CD4-positive, alpha-beta T cell treated with Interleukin-4 for 1 hour (primary cell): ENCODE measurements at places on chromosomes 5 and 9.

DNA sequence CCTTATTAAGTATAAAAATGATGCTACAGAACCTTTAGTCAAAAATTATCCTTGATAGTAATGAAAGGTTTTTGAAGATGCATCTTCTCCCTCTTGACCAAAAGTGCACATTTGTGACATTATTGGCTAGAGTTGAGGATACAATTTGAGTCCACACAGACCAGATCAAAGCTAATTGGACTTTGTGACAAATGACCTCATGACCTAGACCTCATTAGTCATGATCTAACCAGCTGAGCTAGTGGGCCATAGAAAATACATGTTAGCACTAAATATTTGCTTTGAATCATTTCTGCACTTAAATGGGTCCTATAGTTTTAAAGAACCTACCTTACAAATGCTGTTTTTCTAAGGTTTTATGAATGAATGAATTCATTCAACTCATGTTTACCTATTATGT is 182.1 kb downstream of the RFX3 start:
- DNase-seq = no peak

- DNase-seq = peak; percentile 53
These were observed 31.5 kb upstream of the SEMA4D start for GRCh38 chr9:89529243-89530035.

- DNase-seq = no peak
These were observed 127.6 kb downstream of the GADD45G start for GRCh38 chr9:89732295-89732938.

DNA sequence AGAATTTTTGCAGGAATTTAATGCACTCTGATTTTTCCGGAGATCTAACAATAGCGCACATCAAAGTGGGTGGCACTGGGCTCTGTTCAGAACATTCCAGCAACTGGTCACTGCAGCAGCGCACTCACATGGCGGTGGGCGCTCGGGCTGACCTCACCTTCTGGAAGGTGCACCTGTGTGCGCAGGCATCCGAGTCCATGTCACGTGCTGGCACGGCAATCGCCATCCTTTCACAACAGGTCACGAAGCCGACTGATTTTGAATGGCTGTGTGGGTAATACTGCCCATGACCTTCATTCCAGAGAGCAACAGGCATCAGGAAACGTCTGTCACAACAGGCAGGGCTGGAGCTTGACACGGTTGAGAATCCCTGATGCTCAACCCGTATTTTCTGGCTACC is 18.7 kb upstream of the CLPTM1L start:
- DNase-seq = no peak

- DNase-seq = no peak
These were observed 21.7 kb downstream of the PHF2 start for GRCh38 chr9:93597871-93598646.

GRCh38 chr5:80037366-80037765 is 2.2 kb downstream of the THBS4 start:
- DNase-seq = no peak

- DNase-seq = no peak
These were observed 456 bp downstream of the ZNF79 start for GRCh38 chr9:127424676-127424999.

DNA sequence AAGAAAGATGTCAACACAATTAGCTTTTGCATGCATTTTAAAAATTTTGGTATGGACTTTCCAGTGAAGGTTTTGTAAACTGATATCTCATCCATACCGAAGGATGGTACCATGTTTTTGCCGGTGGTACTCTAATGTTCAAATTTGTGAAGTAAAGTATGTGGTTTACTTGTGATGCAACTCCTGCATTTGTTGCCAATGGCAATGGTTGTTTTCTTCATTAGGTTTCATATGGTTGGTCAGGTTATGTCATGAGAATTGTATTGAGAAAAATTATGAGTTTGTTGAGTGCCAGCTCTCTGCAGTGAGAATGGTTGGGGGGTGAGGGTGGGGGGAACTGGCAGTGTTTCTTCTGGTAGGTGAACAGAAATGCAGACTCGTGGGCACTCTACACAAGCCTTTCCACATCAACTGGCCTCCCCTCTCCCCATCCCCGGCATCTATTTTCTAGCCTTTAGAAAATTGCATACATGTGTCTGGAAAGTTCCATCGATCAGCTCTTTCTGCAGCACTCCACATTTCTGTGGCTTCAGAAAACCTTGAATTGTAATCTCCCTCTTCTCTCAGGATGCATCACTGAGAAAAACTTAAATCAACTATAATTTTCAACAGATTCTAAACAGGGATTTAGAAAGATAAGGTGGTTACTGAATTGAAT is 107.7 kb downstream of the PDE4D start:
- no peak for DNase-seq

DNA sequence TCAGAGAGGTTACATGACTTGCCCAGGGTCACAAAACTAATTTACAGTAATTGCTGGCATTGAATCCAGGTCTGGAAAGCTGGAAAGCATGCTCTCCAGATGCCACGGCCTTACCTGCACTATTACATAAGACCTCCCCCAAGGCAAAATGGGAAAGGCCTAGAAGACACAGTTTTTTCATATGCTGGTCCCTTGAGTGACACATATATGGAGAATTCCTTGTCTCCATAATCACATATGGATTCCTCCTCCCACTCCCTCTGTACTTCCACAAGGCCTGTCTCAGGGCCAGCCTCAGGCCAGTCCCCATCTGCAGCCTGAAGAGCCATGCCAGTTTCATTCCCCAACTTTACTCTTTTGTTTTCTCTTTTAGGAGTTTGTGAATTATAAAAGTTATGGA is 28.6 kb upstream of the MEIKIN start:
- no peak for DNase-seq

GRCh38 chr5:150473673-150474358 is 24.3 kb upstream of the RPS14 start:
- DNase-seq = no peak

- DNase-seq = peak; percentile 44
These were observed 128.3 kb upstream of the C9orf72 start for GRCh38 chr9:27701587-27701986.

- DNase-seq = peak; percentile 96
These were observed at the start of gene SPTAN1 for GRCh38 chr9:128552153-128552743. TSS of gene SPTAN1 (plus strand) at chr9:128552587. CDS start at chr9:128566741, 14,154 bp downstream.

- DNase-seq = no peak
These were observed 30.1 kb upstream of the MUSK start for GRCh38 chr9:110638381-110638954.

- no peak for DNase-seq
These were observed 8.8 kb downstream of the PAX5 start for GRCh38 chr9:37025071-37025822.

DNA sequence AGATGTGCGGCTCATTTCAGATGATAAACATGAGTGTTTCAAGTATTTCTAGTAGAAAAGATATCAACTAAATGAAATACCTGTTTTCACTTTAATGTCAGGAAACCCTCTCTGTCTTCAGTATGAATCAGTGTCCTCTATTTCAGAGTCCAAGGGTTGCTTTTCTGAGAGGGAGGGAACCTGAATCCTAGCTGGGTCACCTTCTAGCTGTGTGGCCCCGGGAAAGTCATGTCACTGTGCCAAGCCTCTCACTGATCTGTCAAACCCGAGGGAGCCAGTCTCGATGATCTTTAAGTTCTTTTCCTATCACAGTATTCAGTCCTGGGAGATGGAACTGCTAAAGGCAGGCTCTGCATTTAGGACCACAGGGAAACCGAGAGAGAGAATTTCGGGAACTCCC is 258.9 kb downstream of the NTRK2 start:
- DNase-seq = no peak

GRCh38 chr5:158910782-158911692 is 188.7 kb downstream of the EBF1 start:
- DNase-seq = no peak

DNA sequence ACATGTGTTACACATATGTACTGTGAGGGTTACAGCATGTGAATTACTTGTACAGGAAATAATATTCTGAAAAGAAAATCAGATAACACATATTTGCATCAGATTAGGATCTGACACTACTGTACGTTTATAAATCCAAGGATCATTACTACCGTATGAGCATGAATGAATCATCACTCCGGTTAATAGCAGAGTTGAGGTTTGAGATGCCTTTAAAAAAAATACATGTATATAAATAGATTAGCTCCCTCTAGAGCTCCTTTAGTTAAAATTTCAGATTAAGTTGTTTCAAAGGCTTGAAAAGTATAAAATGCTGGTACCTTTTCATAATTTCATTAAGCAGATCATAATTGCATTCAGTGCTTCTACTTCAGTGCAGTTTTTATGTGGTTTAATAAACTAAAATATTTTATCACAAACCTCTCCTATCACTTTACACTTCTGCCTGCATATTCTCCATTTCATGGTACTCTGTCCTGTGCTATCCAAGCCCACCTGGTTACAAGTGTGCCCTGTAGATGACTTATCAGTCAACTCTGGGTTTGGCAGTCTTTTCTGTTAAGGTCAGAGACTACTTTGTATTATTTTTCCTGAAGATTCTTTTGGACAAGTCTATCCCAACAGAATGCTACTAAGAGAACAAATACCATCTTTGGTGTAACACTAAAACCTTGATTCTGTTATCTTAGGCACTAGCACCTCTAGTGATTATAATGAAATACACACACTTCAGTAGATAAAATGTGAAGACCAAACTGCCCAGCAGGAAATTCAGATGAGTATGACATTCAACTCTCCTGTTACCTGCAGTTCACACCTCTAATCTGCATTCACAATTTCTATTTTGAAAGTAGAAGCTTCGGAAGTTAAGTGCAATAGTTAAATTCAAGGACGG is 48.0 kb upstream of the POU5F2 start:
- DNase-seq = no peak

GRCh38 chr5:140043508-140043872 is 391 bp upstream of the NRG2 start:
- DNase-seq = no peak
